Stimulated activated CD4-positive, alpha-beta T cell treated with anti-CD3 and anti-CD28 coated beads, Interleukin-4, amount 100 ng/mL, for 1 hour (primary cell): ENCODE measurements at places on chromosomes 5 and 9.

DNA sequence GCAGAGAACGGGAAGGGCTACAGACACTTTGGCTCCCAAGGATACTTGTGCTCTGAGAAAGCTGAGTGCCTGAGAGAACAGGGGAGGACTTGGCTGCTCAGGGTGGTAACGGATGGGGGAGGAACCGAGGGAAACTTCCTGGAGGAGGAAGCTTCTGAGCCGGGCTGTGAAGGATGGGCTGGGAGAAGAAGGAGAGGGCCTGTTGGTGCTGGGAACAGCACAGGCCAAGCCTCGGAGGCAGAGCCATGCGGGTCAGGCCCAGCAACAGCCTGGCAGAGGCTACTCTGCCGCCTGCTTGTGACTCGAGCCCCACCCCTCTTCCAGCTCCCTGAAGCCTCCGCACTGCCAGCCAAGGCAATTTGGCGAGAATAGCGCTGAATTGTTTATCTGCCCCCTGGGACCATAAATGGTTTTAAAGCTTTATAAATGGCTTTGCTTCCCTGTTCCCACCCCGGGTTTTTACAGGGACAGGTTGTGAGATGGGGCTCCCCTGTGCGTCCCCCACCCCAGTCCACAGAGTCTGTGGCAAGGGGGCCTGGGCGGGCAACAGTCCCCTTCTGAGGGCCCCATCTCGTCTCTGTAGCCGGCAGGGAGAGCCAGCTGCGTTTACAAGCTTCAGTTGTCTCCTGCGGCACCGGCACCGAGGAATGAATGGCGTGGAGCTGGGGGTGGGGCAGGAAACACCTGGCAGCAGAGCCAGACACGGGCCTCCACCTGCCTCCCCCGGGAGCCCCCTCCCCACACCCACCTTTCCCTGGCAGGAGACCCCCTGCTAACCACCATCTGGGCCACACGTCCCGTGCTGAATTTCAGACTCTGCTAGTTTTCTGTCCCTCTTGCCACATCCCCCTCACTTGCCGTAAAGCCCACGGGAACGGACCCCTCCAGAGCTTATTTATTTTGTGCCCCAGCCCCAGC is 24.4 kb downstream of the FAM163B start:
- no peak for DNase-seq

GRCh38 chr9:94631599-94631998 is 7.7 kb downstream of the FBP1 start:
- DNase-seq, result no peak

GRCh38 chr5:123203105-123203800 is 114.2 kb downstream of the PRDM6 start:
- no peak for DNase-seq

GRCh38 chr5:132204371-132205135 is 23.1 kb downstream of the P4HA2 start:
- DNase-seq, result no peak

DNA sequence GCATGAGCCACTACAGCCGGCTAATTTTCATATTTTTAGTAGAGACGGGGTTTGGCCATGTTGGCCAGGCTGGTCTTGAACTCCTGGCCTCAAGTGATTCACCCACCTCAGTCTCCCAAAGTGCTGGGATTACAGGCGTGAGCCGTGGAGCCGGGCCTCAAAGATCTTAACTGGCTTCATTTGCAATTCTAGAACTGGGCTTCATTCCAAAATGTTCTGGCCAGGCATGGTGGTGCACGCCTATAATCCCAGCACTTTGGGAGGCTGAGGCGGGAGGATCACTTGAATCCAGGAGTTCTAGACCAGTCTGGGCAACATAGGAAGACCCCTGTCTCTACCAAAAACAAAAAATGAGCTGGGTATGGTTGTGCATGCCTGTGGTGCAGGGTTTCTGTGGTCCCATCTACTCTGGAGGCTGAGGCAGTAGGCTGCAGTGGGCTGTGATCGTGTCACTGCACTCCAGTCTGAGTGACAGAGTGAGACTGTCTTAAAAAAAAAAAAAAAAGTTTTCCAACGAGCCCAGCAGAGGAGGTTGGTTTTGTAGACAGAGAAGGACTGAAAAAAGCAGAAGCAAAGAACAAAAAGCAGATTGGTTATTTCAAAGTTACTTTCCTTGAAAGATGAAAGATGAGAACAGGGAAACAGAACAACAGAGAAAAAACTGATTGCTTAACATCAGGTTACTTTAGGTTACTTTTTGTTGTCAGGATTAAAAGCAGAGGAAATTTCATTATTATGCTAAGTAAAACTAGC is 78.2 kb downstream of the ANKRD55 start:
- DNase-seq, result no peak

- no peak for DNase-seq
Measured at GRCh38 chr9:134622896-134623257, 18.7 kb upstream of the COL5A1 start.

- no peak for DNase-seq
Measured at GRCh38 chr5:170655920-170656319, 127.6 kb upstream of the GABRP start.

DNA sequence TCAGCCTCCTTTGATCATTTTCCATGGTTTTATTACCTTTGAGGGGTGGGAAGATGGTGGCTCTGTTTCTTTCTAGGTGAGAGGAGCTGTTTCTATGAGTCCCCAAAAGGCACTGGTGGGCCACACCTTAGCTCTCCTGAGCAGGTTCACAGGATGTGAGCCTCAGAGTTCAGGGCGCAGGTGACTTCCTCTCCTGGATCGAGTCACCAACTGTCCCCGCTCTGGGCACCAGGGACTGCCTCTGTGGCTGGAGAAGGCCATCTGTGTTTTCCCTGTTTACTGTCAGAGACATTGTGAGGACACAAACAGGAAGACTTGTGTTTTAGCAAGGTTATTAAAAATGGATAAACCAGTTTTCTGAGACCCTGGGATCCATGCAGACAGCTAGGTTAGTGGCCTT is 68.5 kb downstream of the IL31RA start:
- no peak for DNase-seq

DNA sequence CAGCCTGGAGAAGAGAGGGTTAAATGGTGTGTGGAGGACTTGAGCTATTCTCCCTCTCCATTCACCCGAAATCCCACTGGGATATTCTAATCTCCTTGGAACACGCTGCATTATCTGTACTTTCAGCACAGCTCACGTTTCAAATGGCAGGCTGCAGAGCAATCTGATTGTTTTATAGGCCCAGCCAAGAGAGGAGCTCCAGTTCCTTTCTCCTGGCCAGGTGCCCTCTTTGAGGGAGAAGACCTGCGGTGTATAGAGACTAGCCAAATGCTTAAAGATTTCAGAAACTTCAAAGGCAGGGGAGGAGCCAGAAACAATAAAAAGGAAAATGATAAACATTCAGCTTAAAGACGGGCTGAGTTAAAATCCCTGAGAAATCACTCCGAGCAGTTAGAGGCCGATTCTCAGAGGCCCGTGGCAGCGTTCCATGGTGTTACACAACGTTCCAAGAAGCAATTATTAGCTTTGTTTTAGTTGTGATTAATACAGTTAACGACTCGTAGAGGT is 564.0 kb upstream of the KLF4 start:
- DNase-seq, result no peak

DNA sequence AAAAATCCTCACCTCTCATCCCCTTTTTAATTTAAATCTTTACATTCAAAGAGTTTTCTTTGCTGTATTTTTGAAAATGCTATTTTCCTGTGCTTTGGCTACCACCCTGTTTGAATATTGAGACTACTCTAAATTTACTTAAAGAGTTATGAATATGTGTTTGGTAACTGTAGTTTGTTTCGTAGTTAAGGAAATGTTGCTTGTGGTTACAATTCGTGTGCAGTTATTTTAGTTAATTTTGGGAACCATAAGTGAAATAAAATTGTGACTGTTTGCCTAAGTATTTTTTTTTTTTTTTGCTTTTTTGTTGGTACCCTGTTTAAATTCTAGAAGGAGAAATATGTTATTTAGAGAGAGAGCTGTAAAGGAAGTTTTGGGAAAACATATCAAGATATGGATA is 78.7 kb downstream of the XRCC4 start:
- no peak for DNase-seq
